ENCODE measurements at places on chromosomes 7 and 10. TPM values are rescaled to one million over a fixed set of nuclear protein-coding genes. Genes with fewer than 3 reads are reported as not detected.

Gene RTKN2
- 0.61 TPM for total RNA-seq

Gene EPO
- not detected for total RNA-seq

Gene MMP21
- 0.27 TPM for total RNA-seq

Gene LRMDA
- not detected for total RNA-seq

DNA sequence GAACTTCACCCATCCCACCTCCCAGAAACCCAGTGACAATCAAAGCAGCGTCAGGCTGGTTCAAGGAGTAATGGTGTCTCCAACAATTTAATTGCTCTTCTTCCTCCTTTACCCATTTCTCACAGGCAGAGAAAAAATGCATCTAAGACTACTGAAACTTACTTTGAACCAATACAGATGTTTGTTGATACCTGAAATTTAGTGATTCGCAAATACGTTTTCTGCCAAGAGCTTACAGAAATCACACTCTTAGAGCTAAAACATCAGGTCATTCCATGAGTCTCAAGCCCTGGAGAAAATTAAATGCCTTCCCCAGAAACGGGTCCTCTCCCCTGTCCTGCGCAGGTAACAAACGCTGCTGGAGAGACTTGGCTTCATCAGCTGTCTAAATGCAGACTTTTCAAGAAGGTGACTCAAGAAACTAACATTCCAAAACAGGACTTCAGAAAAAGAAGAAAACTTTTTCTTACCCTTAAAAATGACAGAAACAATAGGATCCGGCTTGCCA is 443 bp downstream of the MYOF start:
- DNase-seq = no peak

DNA sequence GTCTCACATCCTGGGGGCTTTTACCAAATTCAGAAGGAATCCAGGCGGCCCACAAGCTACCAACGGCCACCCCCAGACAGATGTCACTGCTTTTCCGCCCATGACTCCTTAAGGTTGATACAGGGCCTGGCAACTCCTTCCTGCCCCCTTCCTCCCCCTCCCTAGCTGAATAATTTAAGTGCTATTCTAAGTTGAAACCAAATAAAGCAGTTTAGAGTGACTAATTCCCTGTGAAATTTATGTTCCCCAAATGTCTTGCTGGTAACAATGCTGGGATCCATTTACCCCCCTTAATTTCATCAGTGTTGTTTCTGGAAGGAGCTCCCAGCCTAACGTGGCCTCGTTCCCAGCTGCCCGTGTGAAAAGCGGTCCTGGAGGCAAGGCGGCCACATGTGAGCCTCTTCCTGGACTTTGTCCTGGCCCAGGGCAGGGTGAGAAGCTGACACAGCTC is 109.6 kb downstream of the TMEM130 start:
- no peak for DNase-seq

DNA sequence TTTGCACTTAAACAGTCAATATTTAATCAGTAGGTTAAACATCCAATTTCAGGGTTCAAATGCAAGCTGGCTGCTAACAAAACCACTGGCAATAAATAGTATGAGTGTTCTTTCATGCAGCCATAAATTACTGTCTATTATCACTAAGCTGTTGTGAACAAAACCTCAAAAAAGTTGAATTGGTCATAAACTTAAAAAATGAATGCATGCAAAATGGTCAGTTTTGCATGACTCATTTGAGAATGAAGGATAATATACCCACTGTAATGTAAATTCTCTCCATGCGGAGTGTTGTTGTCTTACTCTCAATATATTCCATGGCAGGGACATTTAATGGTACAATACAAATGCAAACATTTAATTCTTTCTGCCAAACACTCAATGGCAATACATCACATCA is 226.4 kb downstream of the MAGI2 start:
- DNase-seq = no peak

- no peak for DNase-seq
Measured at GRCh38 chr10:59222788-59223187, 46.3 kb downstream of the PHYHIPL start.

GRCh38 chr7:117157241-117158209 is 165.3 kb downstream of the WNT2 start:
- DNase-seq = no peak

DNA sequence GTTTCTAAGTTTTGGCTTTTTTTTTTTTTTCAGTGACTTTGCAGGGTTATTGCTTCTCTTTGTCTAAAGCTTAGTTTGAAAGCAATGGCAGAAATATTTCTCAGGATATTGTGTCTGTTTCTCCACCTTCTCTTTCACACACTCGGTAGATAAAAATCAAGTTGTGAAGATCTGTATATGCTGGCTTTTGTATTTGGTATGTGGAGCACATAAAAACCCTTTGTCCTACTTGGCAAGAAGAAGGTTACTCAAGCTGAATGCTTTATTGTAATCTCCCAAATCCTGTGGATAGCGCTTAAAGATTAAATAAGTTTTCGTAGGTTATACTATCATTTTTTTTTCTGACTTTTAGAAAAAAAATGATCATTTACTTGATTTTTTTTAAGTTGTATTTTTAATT is 172.4 kb downstream of the CDCA7L start:
- no peak for DNase-seq

DNA sequence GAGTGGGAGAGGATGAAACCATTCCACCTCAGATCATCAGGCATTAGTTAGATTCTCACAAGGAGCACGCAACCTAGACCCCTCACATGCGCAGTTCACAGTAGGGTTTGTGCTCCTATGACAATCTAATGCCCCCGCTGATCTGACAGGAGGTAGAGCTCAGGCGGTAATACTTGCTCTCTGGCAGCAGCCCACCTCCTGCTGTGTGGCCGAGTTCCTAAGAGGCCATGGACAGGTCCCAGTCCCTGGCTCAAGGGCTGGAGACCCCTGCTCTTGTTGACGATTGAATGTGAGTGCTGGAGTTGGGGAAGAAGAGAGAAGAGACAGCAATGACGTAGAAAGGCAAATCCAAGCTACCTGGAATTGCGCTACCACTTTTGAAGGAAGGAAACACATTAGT is 267.2 kb downstream of the TFEC start:
- DNase-seq = no peak

DNA sequence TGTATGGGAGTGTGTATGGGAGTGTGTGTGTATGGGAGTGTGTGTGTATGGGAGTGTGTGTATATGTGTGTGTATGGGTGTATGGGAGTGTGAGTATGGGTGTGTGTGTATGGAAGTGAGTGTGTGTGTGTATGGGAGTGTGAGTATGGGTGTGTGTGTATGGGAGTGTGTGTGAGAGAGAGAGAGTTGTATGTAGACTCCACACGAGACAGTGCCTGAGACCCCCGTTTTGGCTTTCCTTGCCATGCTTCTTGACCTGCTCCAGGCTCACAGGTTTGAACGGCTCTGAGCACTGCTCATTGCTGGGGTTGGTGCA is 49.7 kb downstream of the COL17A1 start:
- DNase-seq = no peak
